ENCODE measurements at places on chromosomes 16 and 17. TPM values are rescaled to one million over a fixed set of nuclear protein-coding genes. Genes with fewer than 3 reads are reported as not detected.

PMP22 gene
- total RNA-seq, result 0.54 TPM

CD19 gene
- not detected for total RNA-seq

KRTAP3-2 gene
- total RNA-seq, result not detected

DYNLRB2 gene
- total RNA-seq, result not detected

PRSS8 gene
- not detected for total RNA-seq

CRHR1 gene
- not detected for total RNA-seq

PIRT gene
- not detected for total RNA-seq

TBC1D28 gene
- not detected for total RNA-seq

FSCN2 gene
- 0.52 TPM for total RNA-seq

MT1G gene
- 28.5 TPM for total RNA-seq

RNF222 gene
- total RNA-seq, result not detected

ARHGAP44 gene
- total RNA-seq, result not detected

PRR29 gene
- 0.44 TPM for total RNA-seq

TBC1D3G gene
- total RNA-seq, result not detected

USP43 gene
- total RNA-seq, result not detected

TM4SF5 gene
- not detected for total RNA-seq

FBXO39 gene
- 0.29 TPM for total RNA-seq

CORO6 gene
- total RNA-seq, result 6.4 TPM

TNFSF12 gene
- total RNA-seq, result 26.5 TPM

ZACN gene
- total RNA-seq, result 2.7 TPM

NPIPB2 gene
- 15.0 TPM for total RNA-seq

ASPHD1 gene
- total RNA-seq, result 4.7 TPM

DPEP3 gene
- total RNA-seq, result not detected

TSPAN10 gene
- total RNA-seq, result 0.66 TPM

LRRC37A3 gene
- total RNA-seq, result 6.8 TPM

SPATA22 gene
- total RNA-seq, result not detected

LRRC36 gene
- total RNA-seq, result 0.23 TPM

SLC9A5 gene
- total RNA-seq, result 5.1 TPM

HOXB13 gene
- total RNA-seq, result not detected

ASGR1 gene
- 1.1 TPM for total RNA-seq

CLDN9 gene
- not detected for total RNA-seq

CA5A gene
- total RNA-seq, result 0.13 TPM

CACNG3 gene
- total RNA-seq, result not detected

PRSS33 gene
- not detected for total RNA-seq

FAM117A gene
- 13.9 TPM for total RNA-seq

TBC1D3H gene
- total RNA-seq, result not detected

SPATA33 gene
- 15.1 TPM for total RNA-seq

TNK1 gene
- total RNA-seq, result 4.9 TPM

SMIM5 gene
- total RNA-seq, result 0.05 TPM

TAT gene
- not detected for total RNA-seq

OR3A3 gene
- not detected for total RNA-seq

CMTM2 gene
- 0.80 TPM for total RNA-seq

GAS2L2 gene
- not detected for total RNA-seq

TNFRSF17 gene
- not detected for total RNA-seq
